Thoracic aorta (tissue), 2 donors: ENCODE measurements at places on chromosomes 13 and 19. TPM values are rescaled to one million over a fixed set of nuclear protein-coding genes. Genes with fewer than 3 reads are reported as not detected.

DNA sequence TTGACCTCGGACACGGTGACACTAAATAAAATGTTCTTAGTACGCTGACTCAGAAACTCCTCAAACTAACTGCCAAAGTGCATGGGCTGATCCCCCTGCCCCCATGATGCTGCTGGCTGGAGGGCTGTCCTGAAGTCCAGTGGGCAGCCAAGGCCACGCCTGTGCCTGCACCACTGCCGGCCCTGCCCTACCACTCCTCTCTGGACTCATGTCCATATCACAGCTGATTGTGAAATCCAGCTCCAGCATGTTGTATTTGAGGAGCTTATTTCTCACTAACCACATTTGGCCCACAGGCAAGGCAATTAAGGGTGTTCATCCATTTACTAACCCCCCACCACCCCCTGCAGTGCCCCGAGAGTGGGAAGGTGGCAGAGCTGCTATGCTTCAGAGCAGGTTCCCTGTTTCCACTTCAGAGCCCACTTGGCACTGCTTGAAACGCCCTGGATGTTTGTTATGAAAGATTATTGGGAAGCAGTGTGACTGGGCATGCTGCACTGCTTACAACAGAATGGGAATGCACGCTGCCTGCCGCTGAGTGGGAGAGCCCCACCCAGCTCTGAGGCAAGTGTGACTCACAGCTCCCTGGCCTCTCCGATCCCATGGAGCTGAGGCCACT is 114.0 kb downstream of the UQCRFS1 start:
- no peaks in the 10 kb centered on the region for H3K4me1 ChIP-seq
- H3K27ac ChIP-seq: peak overlapping the region; percentile 26
- peak; percentile 11 for DNase-seq

- no peak for DNase-seq
- H3K4me1 ChIP-seq: no peaks in the 10 kb centered on the region
- no peak overlapping the region for H3K4me3 ChIP-seq
- H3K36me3 ChIP-seq: peaks cover 11% of the 10 kb centered on the region
Measured at GRCh38 chr19:36196249-36196648, 18.2 kb downstream of the ZNF565 start.

ZNF471 gene
- total RNA-seq: 6.2 TPM

LILRB2 gene
- 13.7 TPM for total RNA-seq

DNA sequence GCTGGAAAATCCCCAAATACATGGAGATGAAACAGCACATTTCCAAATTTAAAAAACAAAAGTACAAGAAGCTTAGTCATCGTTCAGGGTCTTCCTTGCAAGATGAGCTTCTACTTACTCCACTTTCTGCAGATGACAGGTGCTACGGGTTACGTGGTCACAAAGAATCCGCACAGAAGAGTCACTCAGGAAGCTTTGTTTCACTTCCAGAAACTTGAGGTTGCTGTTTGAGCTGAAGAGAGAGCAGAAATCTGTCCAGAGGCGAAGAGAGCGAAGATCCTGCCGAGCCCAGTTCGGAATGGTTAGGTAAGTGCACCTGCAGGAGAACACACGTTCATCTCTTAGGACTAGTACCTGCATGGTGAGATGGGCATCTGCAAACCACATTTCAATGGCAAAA is 9.4 kb downstream of the NLRP7 start:
- H3K4me1 ChIP-seq: no peaks in the 10 kb centered on the region
- H3K4me3 ChIP-seq: no peak overlapping the region
- no peaks in the 10 kb centered on the region for H3K27me3 ChIP-seq
- H3K27ac ChIP-seq: no peak overlapping the region

LILRA6 gene
- total RNA-seq: 4.6 TPM

DNA sequence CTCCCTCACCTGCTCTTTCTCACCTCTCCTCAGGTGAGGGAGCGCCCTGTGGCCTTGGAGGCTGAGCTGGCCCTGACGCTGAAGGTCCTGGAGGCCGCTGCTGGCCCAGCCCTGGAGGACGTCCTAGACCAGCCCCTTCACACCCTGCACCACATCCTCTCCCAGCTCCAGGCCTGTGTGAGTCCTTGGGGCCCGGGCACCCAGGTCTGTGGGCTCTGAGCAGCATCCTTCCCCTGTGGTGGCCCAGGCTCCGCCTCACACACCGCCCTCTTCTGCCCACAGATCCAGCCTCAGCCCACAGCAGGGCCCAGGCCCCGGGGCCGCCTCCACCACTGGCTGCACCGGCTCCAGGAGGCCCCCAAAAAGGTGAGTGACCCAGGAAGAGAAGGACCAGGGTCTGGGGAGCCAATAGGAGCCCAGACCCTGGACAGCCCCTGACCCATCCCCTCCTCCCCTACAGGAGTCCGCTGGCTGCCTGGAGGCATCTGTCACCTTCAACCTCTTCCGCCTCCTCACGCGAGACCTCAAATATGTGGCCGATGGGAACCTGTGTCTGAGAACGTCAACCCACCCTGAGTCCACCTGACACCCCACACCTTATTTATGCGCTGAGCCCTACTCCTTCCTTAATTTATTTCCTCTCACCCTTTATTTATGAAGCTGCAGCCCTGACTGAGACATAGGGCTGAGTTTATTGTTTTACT is 1.9 kb downstream of the IFNL1 start:
- DNase-seq: no peak
- H3K4me3 ChIP-seq: no peak overlapping the region
- no peak overlapping the region for H3K27ac ChIP-seq
- no peaks in the 10 kb centered on the region for H3K4me1 ChIP-seq
- no peaks in the 10 kb centered on the region for H3K36me3 ChIP-seq
- H3K27me3 ChIP-seq: no peaks in the 10 kb centered on the region

DNA sequence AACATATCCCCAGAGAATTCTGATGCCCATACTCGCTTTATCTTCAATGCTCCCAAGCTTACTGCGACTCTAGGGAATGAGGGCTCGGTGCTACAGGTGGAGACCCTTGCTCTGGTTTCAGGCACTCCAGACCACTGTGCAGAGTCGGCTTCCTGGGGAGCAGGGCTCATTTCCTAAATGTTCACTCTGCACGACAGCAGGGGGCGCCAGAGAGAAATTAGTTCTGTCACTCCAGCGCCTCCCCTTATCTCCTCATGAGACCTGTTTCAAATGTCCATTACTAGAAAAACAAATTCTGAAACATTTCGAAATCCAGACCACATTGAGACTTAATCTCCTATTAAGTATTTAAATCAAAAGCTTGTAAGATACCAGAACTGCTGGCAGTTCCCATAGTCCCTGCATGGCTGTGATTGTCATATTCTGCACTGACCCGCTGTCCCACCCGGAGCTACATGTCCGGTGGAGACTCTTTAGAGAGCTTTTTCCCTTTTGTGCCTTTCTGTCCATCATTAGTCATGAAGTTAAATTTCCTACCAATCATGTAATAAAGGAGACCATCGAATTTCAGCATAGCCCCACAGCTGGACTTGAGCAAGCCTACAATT is 22.4 kb downstream of the EPSTI1 start:
- H3K36me3 ChIP-seq: no peaks in the 10 kb centered on the region
- DNase-seq: peak; percentile 38
- H3K27me3 ChIP-seq: no peaks in the 10 kb centered on the region
- no peaks in the 10 kb centered on the region for H3K4me1 ChIP-seq

GRCh38 chr19:31289976-31290375 is 59.3 kb downstream of the TSHZ3 start:
- H3K4me1 ChIP-seq: no peaks in the 10 kb centered on the region
- H3K27ac ChIP-seq: no peak overlapping the region
- DNase-seq: no peak

DNA sequence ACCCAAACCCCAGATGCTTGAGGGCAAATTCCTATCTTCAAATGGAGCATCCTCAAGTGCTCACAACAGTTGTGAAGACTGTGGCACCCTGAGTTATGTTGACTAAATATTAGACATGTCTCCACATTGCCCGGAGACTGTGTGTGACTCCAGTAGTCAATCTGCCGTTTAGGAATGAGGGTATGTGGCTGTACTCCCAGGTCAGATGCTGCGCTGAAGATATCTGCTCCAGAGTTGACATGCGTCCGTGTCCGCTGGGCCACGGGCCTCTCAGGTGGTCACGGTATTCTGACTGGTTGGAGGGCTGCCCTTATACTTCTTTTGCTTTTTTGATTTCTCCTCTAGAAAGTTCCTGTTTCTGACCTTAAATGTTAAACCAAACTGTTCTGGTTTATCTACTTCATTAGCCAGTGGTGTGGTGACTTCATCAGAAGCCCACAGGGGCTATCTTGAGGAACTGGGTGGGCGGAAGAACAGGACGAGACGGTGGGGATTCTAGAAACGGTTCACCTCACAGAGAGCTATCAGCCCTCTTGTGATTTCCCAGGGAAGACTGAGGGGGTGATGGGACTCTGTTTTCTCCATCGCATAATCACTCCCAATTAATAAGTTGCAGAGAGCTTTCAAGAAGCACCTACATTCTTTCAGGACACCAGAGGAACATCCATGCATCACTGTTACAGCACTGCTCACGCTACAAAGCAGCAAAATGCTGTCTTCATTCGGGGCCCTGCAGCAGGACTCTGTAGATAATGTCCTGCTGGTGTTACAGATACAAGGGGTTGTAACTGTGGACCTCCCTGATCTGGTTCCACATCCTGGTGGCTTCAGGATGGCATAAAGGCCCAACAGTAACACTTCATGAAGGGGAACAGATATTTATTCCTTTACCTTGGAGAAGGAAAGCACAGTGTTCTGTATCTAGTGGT is 1.3 kb upstream of the LCP1 start:
- H3K4me3 ChIP-seq: no peak overlapping the region
- H3K4me1 ChIP-seq: no peaks in the 10 kb centered on the region
- no peak for DNase-seq
- no peaks in the 10 kb centered on the region for H3K36me3 ChIP-seq

DNA sequence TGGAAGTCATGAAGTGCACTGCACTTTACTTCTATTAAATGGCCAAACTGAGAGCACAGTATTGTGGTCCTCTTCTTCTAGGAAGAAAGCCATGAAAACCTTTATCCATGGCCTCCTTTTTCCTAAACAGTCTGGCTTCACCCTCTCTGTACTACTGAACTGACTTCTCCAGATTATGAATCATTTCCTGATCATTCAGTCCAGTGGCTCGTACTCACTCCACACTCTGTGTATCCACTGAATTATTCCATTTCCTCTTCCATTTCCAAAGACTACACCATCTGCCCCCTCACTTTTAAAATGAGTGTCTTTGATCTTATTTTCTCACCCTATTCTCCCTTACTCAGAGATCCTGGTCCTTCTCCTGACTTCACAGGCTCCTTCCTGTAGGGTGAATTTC is 29.7 kb upstream of the FREM2 start:
- no peak for DNase-seq
- no peaks in the 10 kb centered on the region for H3K36me3 ChIP-seq
- H3K27ac ChIP-seq: no peak overlapping the region
- no peaks in the 10 kb centered on the region for H3K27me3 ChIP-seq
- H3K4me3 ChIP-seq: no peak overlapping the region

DNA sequence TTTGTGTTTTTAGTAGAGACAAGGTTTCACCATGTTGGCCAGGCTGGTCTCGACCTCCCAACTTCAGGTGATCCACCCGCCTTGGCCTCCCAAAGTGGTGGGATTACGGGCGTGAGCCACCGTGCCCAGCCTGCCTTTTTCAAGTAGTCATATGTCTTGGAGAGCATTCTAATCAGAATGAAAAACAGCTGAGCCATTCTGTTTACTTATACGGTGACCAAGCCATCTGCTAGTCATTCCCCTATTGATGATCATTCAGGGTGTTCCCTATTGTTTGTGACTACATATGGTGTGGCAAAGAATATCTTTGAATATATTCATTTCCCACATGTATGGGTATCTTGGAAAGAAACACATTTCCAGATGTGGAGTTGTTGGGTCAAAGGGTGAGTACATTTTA is 17.2 kb downstream of the BLOC1S3 start:
- no peaks in the 10 kb centered on the region for H3K4me1 ChIP-seq
- no peak overlapping the region for H3K4me3 ChIP-seq
- no peak overlapping the region for H3K27ac ChIP-seq
- no peaks in the 10 kb centered on the region for H3K36me3 ChIP-seq

- H3K4me3 ChIP-seq: no peak overlapping the region
- no peaks in the 10 kb centered on the region for H3K36me3 ChIP-seq
- H3K27me3 ChIP-seq: no peaks in the 10 kb centered on the region
Measured at GRCh38 chr13:94431987-94432386, 47.5 kb downstream of the DCT start.

- no peak overlapping the region for H3K27ac ChIP-seq
- H3K36me3 ChIP-seq: no peaks in the 10 kb centered on the region
- no peaks in the 10 kb centered on the region for H3K27me3 ChIP-seq
- DNase-seq: no peak
- no peak overlapping the region for H3K4me3 ChIP-seq
Measured at GRCh38 chr19:3159565-3159964, 19.0 kb upstream of the S1PR4 start.

DNA sequence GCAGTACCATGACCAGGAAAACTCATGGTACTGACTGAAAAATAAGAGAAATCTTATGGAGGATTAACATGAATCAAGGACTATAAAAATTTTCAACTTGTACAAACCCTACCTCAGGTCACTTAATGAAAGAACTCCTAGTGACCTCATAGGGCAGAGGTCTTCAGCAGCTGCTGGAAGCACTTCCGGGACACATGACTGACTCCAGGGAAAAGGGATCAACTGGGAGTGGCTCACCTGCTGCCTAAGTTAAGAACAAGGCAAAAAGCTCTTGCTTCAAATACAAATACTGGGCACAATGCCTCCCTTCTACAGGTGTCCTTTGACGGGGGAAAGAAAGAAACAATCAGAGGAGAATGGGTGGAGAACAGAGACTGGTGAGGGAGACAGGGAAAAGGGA is 18.6 kb downstream of the DOCK9 start:
- no peaks in the 10 kb centered on the region for H3K27me3 ChIP-seq
- H3K4me3 ChIP-seq: no peak overlapping the region
- no peak overlapping the region for H3K27ac ChIP-seq
- no peak for DNase-seq
- peaks cover 11% of the 10 kb centered on the region for H3K4me1 ChIP-seq

DNA sequence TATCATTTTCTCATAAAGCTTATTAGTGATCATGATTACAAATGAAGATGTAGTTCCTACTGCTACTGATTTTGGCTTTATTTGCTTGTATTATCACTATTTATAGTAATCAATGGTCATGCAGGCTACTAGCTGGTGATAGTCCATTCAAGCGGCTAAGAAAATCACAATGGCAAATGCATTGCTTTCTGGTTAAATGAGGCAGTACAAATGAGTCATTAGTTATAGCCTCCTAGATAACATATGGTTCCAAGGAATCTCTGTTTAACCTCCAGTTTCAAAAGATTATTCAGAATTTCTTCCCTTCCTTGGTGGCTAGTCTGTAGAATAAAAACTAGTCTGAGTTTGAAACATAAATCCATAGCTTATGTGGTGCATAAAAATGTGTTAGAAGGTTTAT is 141.3 kb upstream of the HTR2A start:
- H3K4me1 ChIP-seq: no peaks in the 10 kb centered on the region
- no peaks in the 10 kb centered on the region for H3K36me3 ChIP-seq
- no peak overlapping the region for H3K4me3 ChIP-seq

DNA sequence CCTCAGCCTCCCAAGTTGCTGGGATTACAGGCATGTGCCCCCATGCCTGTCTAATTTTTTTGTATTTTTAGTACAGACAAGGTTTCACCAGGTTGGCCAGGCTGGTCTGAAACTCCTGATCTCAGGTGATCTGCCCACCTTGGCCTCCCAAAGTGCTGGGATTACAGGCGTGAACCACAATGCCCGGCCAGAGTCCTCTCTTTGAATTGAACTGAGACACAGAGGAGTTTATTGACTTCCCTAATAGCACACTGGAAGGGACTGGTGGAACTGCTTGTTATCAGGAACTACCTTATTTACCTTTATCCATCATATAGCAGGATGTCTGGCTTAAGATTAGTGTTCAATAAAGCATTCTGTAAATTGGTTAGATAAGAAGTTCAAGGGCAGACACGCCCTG is 613.8 kb downstream of the EFNB2 start:
- no peak for DNase-seq
- H3K27ac ChIP-seq: no peak overlapping the region
- no peaks in the 10 kb centered on the region for H3K36me3 ChIP-seq
- no peaks in the 10 kb centered on the region for H3K4me1 ChIP-seq
- no peaks in the 10 kb centered on the region for H3K27me3 ChIP-seq
